ENCODE measurements at places on chromosomes 7 and 10.

DNA sequence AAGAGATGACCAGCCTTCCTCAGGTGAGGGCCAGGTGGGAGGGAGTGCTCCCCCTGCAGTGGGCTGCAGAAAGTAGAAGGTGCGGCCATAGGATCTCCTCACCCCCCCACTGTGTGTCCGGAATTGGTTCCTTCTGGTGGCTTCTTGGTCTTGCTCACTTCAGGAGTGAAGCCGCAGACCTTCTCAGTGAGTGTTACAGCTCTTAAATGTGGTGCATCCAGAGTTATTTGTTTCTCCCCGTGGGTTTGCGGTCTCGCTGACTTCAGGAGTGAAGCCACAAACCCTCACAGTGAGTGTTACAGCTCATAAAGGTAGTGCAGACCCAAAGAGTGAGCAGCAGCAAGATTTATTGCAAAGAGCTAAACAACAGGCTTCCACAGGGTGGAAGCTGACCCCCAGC is 90.3 kb upstream of the NPS start:
- no peak for DNase-seq

- DNase-seq, result peak; percentile 90
Observed at GRCh38 chr10:106931159-106931852, 233.2 kb downstream of the SORCS1 start.

DNA sequence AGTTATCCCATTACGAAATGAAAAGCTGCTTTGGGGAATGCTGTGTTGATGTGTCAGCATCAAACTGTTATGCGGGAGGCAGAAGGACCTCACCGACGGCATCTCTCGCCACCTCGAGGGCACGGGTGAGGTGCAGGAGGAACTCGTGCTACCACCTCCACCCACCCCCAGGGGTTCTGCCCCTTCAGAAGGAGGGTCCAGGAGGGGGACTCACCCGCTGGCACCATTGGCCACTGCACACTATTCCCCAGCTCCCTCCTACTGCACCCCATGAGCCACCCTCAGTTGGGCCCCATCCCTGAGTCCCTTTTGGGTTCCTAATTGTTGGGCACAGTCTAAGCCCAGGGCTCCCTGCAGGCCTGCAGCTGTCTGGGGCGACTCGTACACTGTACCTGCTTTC is 236.6 kb downstream of the PTPRN2 start:
- DNase-seq, result no peak

- no peak for DNase-seq
Observed at GRCh38 chr7:151757274-151757673, 119.6 kb downstream of the PRKAG2 start.

DNA sequence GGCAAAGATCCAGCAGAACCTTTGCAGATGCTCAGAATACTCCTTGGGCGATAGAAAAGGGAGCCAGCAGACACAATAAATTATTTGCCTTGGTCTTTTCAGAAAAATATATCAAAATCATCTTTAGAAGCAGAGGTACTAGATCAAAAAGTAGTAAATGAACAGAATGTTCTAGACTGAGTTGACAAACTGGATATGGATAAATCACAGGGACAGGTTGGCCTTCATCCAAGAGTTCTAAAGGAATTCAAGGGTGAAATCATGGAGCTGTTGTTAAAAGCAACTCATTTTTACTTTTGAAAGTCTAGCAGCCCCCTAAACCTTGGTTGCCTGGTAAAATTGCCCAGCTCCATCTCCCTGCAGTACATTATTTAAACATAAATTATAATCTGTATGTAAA is 99.1 kb downstream of the PLCE1 start:
- DNase-seq, result no peak

GRCh38 chr7:46493196-46493595 is 572.1 kb upstream of the IGFBP3 start:
- DNase-seq, result no peak

GRCh38 chr10:103419101-103419500 is 22.7 kb downstream of the PDCD11 start:
- no peak for DNase-seq

GRCh38 chr7:140661124-140661523 is 11.6 kb upstream of the ADCK2 start:
- no peak for DNase-seq

GRCh38 chr10:7111561-7111960 is 299.3 kb downstream of the SFMBT2 start:
- no peak for DNase-seq

- no peak for DNase-seq
Observed at GRCh38 chr10:43263551-43264343, 3.1 kb downstream of the RASGEF1A start.

GRCh38 chr10:23001901-23002516 is 74.2 kb downstream of the ARMC3 start:
- DNase-seq, result no peak
